Stimulated activated CD8-positive, alpha-beta memory T cell treated with anti-CD3 and anti-CD28 coated beads, Interleukin-2, amount 100 ng/mL, for 48 hours (primary cell): ENCODE measurements at places on chromosomes 11 and 22.

GRCh38 chr11:34665077-34665835 is 44.4 kb downstream of the EHF start:
- no peak for DNase-seq

DNA sequence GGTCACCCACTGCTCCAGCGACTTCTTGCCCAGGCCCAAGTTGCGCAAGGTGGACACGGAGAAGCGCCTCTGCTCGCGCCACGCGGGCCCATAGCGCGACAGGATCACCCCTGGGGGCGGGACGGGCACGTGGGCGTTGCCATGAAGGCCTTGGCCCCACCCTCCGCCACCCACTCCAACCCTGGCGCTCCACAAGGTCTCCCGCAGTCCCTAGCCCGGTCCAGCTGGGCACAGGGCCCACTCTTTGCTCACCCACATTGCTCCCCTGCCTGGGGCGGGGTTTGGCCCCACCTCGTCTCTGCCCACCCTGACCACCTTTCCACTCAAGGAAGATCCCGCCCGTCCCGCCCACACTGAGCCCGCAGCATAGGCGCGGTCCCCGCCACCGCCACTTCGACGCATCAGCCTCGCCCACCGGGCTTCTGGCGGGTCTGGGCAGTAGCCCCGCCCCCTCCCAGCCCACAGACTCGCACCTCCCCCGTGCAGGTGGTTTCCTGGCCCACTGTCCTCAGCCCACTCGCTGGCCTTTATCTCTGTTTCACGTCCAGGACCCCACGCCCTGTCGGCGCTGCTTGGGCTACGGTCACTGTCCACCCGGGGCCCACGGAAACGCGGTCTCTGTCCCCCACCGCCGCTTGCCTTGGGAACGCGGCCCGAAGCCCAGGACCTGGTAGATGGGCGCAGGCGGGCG is 12.3 kb upstream of the CYP2D6 start:
- no peak for DNase-seq

DNA sequence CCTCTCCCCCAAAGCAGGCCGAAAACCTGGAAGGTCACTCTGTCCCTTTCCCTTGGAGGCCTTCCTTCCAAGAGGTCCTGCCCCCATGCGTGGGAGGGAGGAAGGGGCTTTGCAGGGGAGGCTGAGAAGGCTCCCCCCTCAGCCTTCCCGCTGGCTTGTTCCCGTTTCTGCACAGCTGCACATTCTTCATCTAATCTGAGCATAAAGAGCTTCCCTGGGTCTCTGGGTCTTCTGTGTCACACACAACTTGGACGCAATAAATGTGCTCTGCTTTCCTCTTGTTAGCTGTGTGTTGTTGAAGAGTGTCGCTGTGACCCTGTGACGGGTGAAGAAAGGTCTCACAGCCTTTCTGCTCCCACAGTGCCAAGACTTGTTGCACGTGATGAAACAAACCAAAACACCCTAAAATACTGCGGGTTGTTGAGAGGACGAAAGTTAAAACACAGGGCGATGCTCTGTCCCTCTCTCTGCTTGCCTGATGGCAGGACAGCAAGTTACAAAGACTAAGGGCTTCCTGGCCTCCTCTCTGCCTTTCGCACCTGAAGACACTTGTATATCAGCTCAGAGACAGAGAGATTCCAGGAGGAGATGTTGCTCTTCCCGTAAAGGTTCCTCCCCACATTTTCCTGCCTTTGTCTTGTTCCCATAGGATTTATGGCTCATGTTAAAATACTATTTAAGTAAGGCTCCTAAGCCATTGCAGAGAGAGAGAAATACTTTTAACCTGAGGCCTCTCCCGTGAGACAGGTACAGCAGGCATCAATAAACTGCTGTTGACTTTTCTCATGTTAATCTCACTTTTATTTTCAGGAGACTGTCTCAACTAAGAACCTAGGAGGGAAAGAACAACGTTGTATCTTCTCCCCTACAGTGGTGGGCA is 15.4 kb upstream of the IFITM3 start:
- DNase-seq, result no peak

DNA sequence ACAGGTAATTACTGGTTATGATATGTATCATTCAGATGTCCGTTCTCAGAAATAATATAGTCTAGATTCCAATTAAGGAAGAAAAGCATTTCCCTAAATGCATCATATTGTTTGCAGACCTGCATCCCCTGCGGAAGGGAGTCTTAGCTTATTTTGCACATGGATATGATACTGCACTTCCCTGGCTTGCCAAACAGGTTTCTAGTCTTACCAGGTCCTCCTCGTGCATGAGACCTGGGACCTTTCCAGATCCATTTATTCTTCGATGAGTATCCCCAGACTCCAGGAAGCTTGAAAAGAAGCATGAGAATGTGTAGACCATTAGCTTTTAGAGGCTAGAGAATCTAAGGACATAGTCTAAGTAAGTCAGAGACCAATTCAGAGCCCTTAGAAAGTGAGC is 30.6 kb downstream of the CYB5R2 start:
- no peak for DNase-seq

GRCh38 chr22:32080904-32081303 is 37.8 kb downstream of the SLC5A1 start:
- no peak for DNase-seq

- DNase-seq, result no peak
Measured at GRCh38 chr11:106727256-106727655, 291.0 kb downstream of the GUCY1A2 start.

DNA sequence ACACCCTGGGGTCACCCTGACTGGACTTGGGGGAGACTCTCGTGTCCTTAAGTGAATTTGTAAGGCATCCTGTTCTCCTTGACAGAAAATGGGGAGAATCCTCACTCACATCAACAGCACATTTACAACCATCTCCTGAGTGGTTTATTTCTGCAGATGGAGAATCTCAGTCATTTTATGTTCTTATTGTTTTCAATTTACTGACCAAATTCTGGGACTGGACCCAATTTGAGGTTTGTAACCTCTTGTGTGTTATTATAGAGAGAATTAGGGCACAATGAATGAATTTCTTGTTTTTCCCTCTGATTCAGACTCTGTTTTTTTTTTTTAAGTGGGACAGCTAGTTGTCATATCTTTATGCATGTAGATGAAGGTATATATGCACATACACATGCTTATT is 104.9 kb downstream of the ADAMTS15 start:
- DNase-seq, result no peak
